ENCODE measurements at places on chromosomes 7 and 10. TPM values are rescaled to one million over a fixed set of nuclear protein-coding genes. Genes with fewer than 3 reads are reported as not detected.

The ZNF775 gene
- 5.7 TPM for total RNA-seq

The BICC1 gene
- 13.5 TPM for total RNA-seq

The RHOBTB1 gene
- 10.3 TPM for total RNA-seq

The DKK1 gene
- 267 TPM for total RNA-seq

The AFAP1L2 gene
- total RNA-seq: 2.3 TPM

The SLC39A12 gene
- not detected for total RNA-seq

The NODAL gene
- total RNA-seq: not detected

The STOX1 gene
- not detected for total RNA-seq

The VWA2 gene
- not detected for total RNA-seq

The VSTM2A gene
- total RNA-seq: not detected

The GPNMB gene
- 19.6 TPM for total RNA-seq

The LLCFC1 gene
- not detected for total RNA-seq

The PODXL gene
- total RNA-seq: 5.3 TPM

The MBL2 gene
- not detected for total RNA-seq

The ASAH2 gene
- total RNA-seq: 0.71 TPM

The ZNF488 gene
- not detected for total RNA-seq

The POLR2J gene
- total RNA-seq: 14.4 TPM

The TMEM139 gene
- total RNA-seq: not detected

The CYP3A7 gene
- total RNA-seq: not detected

The HECW1 gene
- total RNA-seq: under 0.01 TPM

The NKX1-2 gene
- not detected for total RNA-seq

The ACHE gene
- not detected for total RNA-seq

The DRGX gene
- not detected for total RNA-seq

The HTRA1 gene
- total RNA-seq: 49.6 TPM

The C10orf62 gene
- not detected for total RNA-seq

The TRIM56 gene
- 11.2 TPM for total RNA-seq

The ZNF736 gene
- total RNA-seq: 3.2 TPM

The OR6V1 gene
- total RNA-seq: not detected

The AVPI1 gene
- total RNA-seq: 28.4 TPM

The MBLAC1 gene
- 2.9 TPM for total RNA-seq

The ADCY1 gene
- total RNA-seq: 0.71 TPM

The CRHR2 gene
- total RNA-seq: not detected

The FEZF1 gene
- not detected for total RNA-seq

The PON1 gene
- total RNA-seq: not detected

The RAPGEF5 gene
- 0.29 TPM for total RNA-seq

The CARD11 gene
- 3.9 TPM for total RNA-seq

The LIPK gene
- not detected for total RNA-seq

The CUZD1 gene
- total RNA-seq: 0.29 TPM

The RARRES2 gene
- 0.86 TPM for total RNA-seq

The NPY gene
- total RNA-seq: not detected

The NEUROD6 gene
- not detected for total RNA-seq

The CYP2E1 gene
- total RNA-seq: 0.18 TPM

The AZGP1 gene
- total RNA-seq: not detected

The KAZALD1 gene
- 9.8 TPM for total RNA-seq

The GPR26 gene
- total RNA-seq: not detected

The TPK1 gene
- total RNA-seq: 3.0 TPM

The OR2A12 gene
- not detected for total RNA-seq

The ENKUR gene
- total RNA-seq: not detected

The C1QL3 gene
- total RNA-seq: not detected

The ZNF804B gene
- not detected for total RNA-seq

The COL17A1 gene
- total RNA-seq: not detected

The FXYD4 gene
- total RNA-seq: not detected

The HTR5A gene
- not detected for total RNA-seq

The MOGAT3 gene
- total RNA-seq: not detected

The ANKRD30A gene
- total RNA-seq: not detected

Measured in myometrial cell (primary cell).